ENCODE measurements at places on chromosomes 13 and 19.

DNA sequence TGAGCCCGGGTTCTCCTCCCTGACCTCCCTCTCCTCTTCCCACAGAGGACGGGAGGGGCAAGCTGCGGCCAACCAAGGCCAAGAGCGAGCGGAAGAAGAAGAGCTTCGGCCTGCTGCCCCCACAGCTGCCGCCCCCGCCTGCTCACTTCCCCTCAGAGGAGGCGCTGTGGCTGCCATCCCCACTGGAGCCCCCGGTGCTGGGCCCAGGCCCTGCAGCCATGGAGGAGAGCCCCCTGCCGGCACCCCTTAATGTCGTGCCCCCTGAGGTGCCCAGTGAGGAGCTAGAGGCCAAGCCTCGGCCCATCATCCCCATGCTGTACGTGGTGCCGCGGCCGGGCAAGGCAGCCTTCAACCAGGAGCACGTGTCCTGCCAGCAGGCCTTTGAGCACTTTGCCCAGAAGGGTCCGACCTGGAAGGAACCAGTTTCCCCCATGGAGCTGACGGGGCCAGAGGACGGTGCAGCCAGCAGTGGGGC lies 162.2 kb downstream of the KDM4B start:
- DNase-seq, result no peak

- DNase-seq, result no peak
Observed at GRCh38 chr13:79585033-79585432, 104.1 kb downstream of the NDFIP2 start.

DNA sequence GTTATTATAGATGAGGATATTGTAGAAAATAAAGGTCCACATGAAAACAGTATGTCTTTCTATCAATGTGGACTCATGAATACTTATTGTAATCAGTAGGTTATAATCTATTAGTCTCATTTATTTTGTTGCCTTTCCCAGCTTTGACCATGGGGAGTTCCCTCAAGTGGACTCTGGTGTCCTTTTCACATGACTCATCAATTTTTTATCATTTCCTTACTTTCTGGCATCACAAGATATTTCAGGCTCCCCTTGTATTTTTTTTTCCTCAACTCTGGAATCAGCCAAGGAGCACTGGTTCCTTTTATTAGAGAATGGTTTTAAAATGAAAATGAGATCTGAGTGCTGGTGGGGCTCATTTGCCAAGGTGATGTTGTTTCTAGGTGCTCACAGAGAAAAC lies 63.4 kb upstream of the DIAPH3 start:
- DNase-seq, result no peak

- DNase-seq, result no peak
Observed at GRCh38 chr13:73321043-73321442, 262.2 kb downstream of the KLF5 start.

DNA sequence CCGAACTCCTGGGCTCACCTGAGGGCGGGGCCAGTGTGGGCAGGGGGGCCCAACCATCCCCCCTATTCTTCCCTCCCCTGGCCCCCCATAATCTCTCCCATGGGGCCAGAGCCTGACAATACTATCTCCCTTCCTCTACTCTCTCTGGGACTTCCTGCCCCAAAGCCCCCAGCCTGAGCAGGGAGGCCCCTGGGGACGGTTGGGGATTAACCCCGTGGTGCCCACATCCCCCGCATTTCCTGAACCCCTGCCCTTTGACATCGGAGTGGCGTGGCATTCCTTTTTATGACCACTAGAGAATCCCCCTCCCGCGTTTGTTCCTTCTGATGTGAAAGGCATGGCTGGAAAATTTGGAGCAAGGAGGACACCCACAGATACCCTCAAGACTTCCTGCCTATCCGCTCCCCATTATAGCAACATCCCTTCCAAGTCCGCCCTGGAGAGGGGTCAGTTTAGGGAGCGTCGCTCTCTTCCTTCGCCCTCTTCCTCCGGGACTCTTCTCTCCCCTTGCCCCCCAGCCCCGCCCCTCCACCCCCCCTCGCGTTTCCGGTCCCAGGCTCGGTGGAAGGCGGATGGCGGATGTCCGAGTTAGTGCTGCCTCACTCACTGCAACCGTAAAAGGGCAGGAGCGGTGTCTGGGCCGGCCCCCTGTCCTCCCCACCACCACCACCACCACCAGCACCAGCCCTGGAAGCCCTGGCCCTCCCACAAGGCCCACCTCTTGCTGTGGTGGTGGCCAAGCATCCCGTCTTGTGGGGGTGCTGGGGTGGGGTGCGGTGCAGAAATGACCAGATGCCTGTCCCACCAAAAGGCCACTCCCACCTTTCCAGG lies 1.8 kb downstream of the VASP start:
- DNase-seq, result no peak

DNA sequence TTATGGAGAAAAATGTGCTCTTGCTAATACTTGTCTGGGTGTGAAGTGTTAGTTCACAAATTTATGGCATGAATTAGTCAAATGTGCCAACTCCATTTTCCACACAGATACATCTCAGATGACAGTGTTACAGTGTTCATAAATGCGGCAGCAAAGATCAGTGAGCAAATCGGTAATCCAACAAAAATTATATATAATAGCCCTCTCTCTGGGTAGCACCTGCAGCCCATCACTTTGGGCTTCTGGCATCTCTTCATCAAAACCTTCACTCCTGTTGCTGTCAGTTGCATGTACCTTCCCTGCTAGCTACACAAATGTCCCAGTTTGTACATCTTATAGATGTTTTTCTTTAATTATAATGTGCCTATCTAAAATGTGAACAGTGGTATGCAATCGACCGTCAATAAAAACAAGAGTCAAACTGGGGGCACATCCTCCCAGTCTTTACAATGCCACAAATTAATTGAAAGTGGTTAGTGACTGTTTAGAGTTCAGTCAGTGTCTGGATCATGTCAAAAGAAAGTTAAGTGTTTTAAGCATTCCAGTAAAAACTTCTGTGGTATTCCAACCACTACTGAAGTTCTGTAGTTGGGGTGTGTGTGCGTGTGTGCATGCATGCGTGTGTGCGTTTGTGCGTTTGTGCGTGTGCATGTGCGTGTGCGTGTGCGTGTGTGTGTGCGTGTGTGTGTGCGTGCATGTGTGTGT lies 448.9 kb downstream of the DCT start:
- DNase-seq, result no peak

DNA sequence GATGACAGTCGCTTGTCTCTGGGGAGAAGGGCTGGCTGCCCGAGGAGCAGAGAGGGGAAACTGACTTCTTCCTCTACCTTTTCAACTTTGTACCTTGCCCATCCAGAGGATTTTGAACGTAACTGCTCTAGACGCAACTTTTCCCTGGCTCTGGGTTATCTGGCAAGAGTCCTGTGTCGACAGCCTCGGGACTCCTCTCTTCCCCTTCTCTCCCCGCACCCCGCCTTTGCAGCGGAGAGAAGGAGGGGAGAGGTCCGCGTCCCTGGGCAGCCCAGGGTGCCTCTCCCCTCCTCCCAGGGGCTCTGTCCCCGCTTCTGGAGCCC lies 574 bp downstream of the SH3GL1 start:
- DNase-seq, result no peak

- DNase-seq, result no peak
Observed at GRCh38 chr19:812049-812746, 9.6 kb downstream of the PLPPR3 start.

GRCh38 chr13:33860526-33860925 lies 42.6 kb downstream of the RFC3 start:
- DNase-seq, result no peak

GRCh38 chr13:99061411-99061810 lies 83.5 kb upstream of the DOCK9 start:
- DNase-seq, result no peak

DNA sequence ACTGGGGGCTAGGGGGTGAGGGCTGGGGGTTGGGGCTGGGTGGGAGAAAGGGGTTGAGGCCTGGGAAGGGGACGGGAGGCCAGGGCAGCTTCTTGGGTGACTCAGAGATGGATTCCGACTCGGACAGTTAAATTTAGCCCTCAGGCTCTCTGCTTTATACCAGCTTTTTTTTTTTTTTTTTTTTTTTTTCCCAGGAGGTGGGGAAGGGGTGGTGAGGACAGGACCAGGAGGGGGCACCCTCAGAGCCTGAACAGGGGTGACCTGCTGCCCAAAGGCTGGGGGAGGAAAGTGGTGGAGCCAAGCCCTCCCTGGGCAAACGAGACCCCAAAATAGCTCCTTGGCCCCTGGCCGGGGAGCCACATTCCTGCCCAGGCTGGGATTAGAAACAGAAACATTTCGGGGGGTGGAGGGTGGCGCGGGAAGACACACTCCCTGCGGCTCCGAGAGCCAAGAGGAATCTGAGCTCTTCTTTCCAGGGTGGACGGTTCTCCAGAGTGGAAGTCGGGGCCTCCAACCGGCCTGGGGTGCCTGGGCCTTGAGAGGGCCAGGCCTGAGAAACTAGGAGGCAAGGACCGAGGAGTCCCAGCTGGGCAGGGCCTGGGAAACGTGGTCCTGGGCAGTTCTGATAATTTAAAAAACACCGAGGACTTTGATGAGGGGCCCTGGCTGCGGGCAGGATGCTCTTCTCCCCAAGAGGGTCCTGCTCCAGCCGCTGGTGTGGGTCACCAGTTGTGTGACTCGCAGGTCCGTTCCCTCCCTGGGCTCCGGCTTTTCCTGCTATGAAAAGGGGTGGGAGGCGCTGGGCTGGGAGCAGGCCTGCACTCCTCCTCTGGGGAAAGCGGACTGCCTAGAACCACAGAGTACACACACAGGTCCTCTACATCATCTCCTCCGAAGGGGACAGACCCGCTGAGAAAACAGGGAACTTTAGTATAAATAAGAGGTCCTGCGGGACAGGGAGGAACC lies 813 bp upstream of the DMPK start:
- no peak for DNase-seq

DNA sequence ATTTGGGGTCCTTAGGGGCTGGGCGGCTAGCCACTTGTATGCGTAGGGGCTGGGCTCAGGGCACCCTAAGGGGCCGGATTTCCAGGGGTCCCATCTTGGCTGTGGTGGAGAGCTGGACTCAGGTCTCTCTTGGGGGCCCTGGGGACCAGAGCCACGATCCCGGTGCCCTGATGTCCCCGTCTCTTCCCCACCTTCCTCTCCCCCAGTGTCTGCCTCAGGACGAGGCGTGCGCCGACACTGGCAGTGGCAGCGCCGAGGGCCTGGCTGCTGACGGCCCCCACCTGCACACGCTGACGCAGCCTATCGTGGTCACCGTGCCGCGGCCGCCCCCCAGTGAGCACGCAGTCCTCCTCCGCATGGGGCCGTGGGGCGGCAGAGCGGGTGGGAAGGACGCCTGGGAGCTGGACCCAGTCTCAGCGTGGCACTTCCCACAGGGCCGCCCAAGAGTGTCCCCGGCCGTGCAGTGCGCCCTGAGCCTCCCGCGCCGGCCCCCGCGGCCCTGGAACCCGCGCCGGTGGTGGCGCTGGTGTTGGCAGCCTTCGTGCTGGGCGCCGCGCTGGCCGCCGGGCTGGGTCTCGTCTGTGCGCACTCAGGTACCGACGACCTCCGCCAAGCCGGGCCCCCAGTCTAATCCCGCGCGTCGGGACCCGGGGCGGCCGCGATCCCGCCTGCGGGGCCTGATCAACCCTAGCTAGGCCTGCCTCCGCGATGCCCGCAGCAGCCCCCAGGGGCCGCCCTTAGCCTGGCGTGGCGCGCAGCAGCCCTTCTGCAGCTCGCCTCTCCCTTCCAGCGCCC lies 2.7 kb upstream of the SNAPC2 start:
- no peak for DNase-seq

GRCh38 chr13:35714588-35715377 lies 238.3 kb upstream of the MAB21L1 start:
- no peak for DNase-seq

DNA sequence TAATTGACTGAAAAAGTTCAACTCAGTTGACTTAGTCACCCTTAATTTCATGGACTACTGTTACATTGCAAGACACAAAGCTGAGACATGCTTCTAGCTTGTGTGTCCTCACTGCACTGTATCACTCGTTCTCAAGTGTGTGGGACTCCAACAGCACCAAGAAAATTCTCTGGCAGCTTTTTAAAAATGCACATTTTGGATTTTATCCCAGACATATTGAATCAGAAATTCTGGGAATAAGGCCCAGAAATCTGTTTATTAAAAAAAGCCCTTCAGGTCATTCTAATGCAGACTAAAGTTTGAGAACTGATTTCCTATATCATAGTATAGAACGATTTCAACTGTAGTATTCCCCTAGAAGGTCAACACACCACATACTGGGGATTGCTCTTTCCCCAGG lies 1485.3 kb downstream of the PCDH9 start:
- DNase-seq, result no peak

GRCh38 chr19:56727677-56728076 lies 56.1 kb upstream of the ZNF835 start:
- no peak for DNase-seq

DNA sequence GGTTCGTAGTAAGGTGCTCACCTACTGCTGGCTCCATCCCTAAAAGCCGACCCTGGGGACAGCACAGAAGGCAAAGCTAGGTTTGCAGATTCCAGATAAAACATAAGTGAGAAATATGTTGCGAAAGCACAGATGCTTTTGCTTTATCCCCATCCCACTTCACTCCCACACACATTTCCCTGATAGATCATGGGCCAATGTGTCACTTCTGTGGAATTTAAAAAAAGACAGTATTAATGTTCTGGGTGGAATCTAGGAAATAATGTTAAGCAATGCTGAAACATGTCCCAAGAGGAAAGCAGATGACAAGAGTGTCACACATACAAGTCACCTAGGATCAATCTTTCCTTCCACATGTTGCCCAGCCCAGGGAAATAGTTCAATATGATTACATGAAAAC lies 661.0 kb upstream of the MIR17HG start:
- DNase-seq, result no peak

GRCh38 chr13:46531953-46532352 lies 21.0 kb upstream of the LRCH1 start:
- no peak for DNase-seq

GRCh38 chr13:85693889-85694511 lies 105.2 kb downstream of the SLITRK6 start:
- no peak for DNase-seq

DNA sequence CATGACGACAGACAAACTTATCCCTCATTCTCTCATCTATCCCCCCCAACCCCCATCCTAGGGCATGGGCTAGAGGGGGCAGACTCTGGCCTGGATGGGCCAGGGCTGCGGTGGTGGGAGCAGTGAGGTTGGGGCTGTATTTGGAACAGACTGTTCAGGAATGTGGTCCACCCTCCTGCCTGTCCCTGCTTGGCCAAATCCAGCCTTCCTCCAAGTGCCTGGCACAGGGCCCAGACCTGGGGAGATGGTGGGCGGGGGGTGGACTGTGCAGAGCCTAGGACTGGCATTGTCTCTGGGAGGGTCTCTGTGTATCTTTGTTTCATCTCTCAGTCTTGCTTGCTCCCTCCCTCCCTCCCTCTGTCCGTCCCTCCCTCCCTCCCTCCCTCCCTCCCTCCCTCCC lies 14.2 kb downstream of the EGLN2 start:
- DNase-seq, result no peak

GRCh38 chr13:112639521-112639920 lies 50.3 kb upstream of the ATP11A start:
- DNase-seq, result no peak

DNA sequence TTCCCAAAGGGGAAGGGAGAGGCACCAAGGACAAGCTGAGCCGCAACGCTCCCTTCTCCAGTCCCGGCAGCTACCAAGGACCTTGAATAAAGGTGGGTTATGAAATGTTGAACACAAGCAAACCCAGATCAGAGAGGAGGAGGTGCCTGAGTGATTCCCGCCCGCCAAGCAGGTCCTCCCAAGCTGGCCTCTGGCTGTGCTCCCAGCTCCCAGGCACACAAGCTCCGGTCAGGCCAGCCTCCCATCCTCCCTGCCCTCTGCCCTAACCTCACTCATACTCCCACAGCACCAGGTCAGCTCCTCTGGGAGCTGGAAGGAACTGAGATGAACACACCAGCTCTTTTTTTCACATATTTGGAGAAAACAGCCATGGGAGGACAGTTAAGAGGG lies 3.7 kb downstream of the NAPA start:
- no peak for DNase-seq
